ENCODE measurements at places on chromosomes 11 and 22. TPM values are rescaled to one million over a fixed set of nuclear protein-coding genes. Genes with fewer than 3 reads are reported as not detected.

TCN2 gene
- 152 TPM for total RNA-seq

PLAAT2 gene
- total RNA-seq: 13.2 TPM

INCENP gene
- total RNA-seq: 120 TPM

GRCh38 chr11:22444076-22444475 is 105.9 kb downstream of the SLC17A6 start:
- H3K4me3 ChIP-seq: no peak overlapping the region
- H3K27ac ChIP-seq: no peak overlapping the region

GRCh38 chr22:36334081-36334820 is 53.5 kb downstream of the MYH9 start:
- no peaks in the 10 kb centered on the region for H3K27me3 ChIP-seq
- H3K27ac ChIP-seq: peak overlapping the region; percentile 91
- no peaks in the 10 kb centered on the region for H3K36me3 ChIP-seq
- H3K4me1 ChIP-seq: peaks cover 64% of the 10 kb centered on the region
- peak; percentile 57 for DNase-seq

DNA sequence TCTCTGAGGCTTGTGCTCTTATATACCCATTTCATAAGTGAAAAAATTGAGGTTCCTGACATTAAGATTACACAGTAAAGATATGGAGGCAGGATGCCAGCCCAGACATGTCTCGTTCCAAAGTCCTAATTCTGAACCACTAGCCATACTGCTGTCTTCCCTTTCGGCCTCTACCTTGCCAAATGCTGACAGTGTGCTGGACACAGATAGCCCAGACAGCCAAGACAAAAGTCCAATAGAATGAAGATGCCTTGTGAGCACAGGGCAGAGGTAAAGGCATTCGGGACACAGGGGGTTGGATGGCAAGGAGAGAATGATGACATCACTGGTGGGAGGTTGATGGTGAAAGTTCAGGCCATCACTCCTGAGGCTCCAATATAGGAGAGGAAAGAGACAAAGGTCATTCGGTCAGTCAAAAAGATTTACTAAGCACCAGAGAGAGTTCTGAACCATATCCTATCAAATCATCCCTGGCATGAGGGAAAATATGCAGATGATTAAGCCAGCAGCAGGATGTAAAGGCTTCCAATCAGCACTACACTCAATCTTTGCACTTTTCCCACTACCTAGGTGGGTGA is 174.0 kb upstream of the MTMR2 start:
- peaks cover 31% of the 10 kb centered on the region for H3K4me1 ChIP-seq
- no peaks in the 10 kb centered on the region for H3K27me3 ChIP-seq
- no peak overlapping the region for H3K27ac ChIP-seq
- H3K4me3 ChIP-seq: no peak overlapping the region

DNA sequence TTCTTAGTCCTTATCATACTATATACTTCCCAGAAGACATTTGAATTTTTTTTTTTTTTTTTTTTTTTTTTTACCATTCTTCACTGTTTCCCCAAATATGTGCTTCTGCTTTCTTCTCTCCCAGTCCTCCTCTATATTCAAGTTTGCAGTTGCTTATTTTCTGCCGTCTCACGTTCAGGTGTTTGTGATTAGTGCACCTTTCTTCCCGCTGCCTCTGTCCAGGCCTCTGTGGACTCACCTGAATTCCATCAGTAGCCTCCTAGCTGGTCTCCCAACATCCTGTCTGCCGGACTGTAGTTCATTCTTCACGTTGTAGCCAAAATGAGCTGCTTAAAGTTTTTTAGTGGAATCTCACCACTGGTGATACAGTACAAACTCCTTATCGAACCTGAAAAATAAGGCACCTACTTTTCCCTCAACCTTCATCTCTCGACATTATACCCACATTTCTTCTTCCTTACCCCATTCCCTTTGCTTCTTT is 795 bp upstream of the MSANTD4 start:
- peak overlapping the region; percentile 72 for H3K4me3 ChIP-seq
- H3K27me3 ChIP-seq: no peaks in the 10 kb centered on the region
- H3K27ac ChIP-seq: peak overlapping the region; percentile 73
- H3K4me1 ChIP-seq: peaks cover 9% of the 10 kb centered on the region
- no peaks in the 10 kb centered on the region for H3K36me3 ChIP-seq

DNA sequence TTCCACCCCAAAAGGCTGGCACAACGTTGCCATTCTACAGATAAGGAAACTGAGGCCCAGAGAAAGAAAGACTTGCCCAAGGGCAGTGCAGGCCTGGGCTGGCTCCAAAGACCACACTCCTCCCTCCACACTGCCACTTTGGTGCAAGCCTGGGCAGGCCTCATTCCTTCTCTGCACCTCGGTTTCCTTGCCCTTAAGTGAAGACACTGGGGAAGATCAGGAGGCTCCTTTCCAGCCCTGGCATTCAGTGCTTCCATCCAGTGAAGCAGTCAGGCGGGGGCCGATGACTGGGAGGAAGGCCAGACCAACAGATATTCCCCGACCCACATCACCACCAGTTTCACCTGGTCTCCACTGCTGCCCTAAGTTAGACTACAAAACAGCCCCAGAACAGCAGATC is 18.3 kb upstream of the TCF20 start:
- DNase-seq: no peak
- no peaks in the 10 kb centered on the region for H3K36me3 ChIP-seq
- no peak overlapping the region for H3K27ac ChIP-seq
- peaks cover 32% of the 10 kb centered on the region for H3K4me1 ChIP-seq
- no peaks in the 10 kb centered on the region for H3K27me3 ChIP-seq

GRCh38 chr22:43980996-43981395 is 25.8 kb downstream of the SAMM50 start:
- no peaks in the 10 kb centered on the region for H3K27me3 ChIP-seq
- no peak overlapping the region for H3K27ac ChIP-seq
- no peak for DNase-seq
- no peak overlapping the region for H3K4me3 ChIP-seq

GRCh38 chr11:61091373-61092279 is 10.7 kb upstream of the CD5 start:
- peak overlapping the region; percentile 43 for H3K27ac ChIP-seq
- H3K4me1 ChIP-seq: no peaks in the 10 kb centered on the region
- no peaks in the 10 kb centered on the region for H3K27me3 ChIP-seq
- H3K4me3 ChIP-seq: no peak overlapping the region
- DNase-seq: peak; percentile 41
- no peaks in the 10 kb centered on the region for H3K36me3 ChIP-seq

GRCh38 chr11:35305670-35306382 is 113.5 kb downstream of the SLC1A2 start:
- no peaks in the 10 kb centered on the region for H3K36me3 ChIP-seq
- no peaks in the 10 kb centered on the region for H3K27me3 ChIP-seq
- H3K27ac ChIP-seq: no peak overlapping the region
- no peaks in the 10 kb centered on the region for H3K4me1 ChIP-seq

- no peaks in the 10 kb centered on the region for H3K27me3 ChIP-seq
- H3K27ac ChIP-seq: peak overlapping the region; percentile 57
- no peaks in the 10 kb centered on the region for H3K4me1 ChIP-seq
Measured at GRCh38 chr11:128323381-128323780, 264.0 kb downstream of the ETS1 start.

DNA sequence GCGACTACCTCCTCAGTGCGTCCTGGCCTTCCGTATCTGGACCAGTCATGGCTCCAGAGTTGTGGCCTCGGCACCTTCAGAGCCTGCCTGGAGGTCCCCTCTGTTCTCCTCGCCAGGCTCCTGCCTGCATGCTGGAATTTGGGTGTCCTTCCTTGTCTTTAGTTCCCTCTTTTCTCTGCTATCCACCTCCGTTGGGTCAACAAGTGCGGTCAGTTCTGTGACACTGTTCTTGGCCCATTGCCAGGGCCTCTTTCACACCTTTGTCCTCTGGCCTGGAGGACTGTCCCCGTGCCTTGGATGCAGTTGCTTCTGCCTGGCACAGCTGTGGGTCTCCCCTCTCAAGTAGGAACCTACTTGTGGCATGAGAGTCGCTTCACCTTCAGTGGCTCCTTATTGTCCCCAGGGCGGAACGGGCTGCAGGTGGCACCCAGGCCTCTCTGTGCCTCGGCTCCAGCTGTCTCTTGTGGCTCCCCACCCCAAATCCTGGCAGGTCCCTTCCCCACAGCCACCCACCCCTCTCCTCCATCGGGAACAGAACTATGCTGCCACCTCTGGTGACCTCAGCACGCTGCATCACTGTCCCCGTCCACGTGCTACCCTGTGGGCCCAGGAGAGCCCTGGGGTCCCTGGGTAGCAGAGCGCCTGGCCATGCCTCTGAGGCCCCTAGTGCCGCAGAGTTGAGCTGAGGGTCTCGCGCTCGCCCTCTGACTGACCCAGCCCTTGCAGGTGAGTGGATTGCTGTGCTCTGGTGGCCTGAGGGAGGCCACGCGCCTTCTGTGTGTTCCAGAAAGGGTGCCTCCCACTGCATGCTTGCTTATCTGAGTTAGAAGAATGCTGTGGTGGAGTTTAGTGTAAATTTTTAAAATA is 4.7 kb downstream of the DGCR8 start:
- peaks cover 40% of the 10 kb centered on the region for H3K4me1 ChIP-seq
- H3K4me3 ChIP-seq: no peak overlapping the region
- no peaks in the 10 kb centered on the region for H3K36me3 ChIP-seq
- peak; percentile 44 for DNase-seq
- no peaks in the 10 kb centered on the region for H3K27me3 ChIP-seq

DNA sequence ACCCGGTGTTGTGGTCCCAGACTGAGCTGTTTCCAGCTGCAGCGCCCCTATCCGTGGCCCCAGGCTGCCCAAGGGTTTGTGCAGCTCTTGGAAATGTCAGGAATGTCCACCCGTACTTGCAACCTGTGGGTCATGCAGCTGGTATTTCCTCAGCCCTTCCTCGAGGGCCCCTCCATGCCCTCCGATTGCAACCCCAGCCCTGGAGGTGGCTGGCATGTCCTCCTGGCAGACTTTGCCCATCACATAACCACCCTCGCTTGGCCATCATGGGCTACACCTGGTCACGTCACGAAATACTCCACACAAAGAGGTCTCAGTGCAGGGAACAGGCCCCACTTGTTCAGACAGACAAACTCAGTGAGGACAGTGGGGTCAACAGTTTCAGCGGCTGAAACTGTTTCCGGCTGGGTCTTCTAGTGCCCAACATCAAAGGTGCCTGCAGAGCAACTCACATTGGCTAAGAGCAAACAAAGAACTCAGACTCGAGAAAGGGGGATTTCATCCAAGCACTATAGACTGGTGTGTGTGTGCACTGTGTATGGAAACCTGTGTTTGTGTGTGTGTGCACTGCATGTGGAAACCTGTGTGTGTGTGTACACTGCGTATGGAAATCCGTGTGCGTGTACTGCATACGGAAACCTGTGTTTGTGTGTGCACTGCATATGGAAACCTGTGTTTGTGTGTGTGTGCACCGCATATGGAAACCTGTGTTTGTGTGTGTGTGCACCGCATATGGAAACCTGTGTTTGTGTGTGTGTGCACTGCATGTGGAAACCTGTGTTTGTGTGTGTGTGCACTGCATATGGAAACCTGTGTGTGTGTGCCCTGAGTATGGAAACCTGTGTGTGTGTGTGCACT is 72.8 kb upstream of the CCND1 start:
- no peak for DNase-seq
- H3K4me1 ChIP-seq: no peaks in the 10 kb centered on the region
- no peaks in the 10 kb centered on the region for H3K36me3 ChIP-seq
- H3K27ac ChIP-seq: no peak overlapping the region

DNA sequence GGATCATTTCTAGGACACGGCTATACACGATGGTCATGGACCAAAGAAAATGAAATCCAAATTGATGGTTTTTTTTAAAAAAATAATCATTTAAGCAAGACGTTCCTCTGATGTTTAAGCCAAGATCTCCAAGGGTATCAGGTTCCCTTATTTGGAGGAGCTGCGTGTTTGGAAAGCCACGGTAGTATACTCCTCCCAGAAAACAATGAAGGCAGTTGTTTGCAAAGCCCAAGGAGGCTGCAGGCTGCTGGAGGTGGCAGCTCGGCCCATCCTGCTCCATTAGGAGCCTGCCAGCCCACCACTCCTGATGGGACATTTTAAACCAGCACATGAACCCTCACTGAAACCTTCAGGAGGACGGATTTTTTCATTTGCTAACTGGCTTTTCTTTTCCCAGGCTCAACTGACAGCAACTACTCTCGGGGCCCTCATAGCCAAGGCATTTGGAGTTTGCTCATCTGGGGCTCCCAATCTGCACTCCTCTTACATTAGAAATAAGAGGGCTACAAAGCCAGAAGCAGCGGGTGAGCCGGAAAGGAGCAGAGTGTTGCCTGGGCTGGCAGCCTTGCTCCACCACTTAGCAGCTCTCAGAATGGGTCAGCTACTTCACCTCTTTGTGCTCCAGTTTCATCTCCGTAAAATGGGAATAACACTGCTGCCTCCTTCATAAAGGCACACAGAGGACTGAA is 58.4 kb downstream of the ABTB2 start:
- H3K4me1 ChIP-seq: no peaks in the 10 kb centered on the region
- H3K4me3 ChIP-seq: no peak overlapping the region
- no peaks in the 10 kb centered on the region for H3K36me3 ChIP-seq
- H3K27ac ChIP-seq: no peak overlapping the region
- DNase-seq: no peak
- H3K27me3 ChIP-seq: no peaks in the 10 kb centered on the region

GRCh38 chr22:49883294-49883640 is 29.6 kb downstream of the ZBED4 start:
- no peak for DNase-seq
- H3K4me3 ChIP-seq: no peak overlapping the region
- H3K27me3 ChIP-seq: no peaks in the 10 kb centered on the region
- H3K36me3 ChIP-seq: peaks cover 31% of the 10 kb centered on the region
- H3K4me1 ChIP-seq: no peaks in the 10 kb centered on the region

DNA sequence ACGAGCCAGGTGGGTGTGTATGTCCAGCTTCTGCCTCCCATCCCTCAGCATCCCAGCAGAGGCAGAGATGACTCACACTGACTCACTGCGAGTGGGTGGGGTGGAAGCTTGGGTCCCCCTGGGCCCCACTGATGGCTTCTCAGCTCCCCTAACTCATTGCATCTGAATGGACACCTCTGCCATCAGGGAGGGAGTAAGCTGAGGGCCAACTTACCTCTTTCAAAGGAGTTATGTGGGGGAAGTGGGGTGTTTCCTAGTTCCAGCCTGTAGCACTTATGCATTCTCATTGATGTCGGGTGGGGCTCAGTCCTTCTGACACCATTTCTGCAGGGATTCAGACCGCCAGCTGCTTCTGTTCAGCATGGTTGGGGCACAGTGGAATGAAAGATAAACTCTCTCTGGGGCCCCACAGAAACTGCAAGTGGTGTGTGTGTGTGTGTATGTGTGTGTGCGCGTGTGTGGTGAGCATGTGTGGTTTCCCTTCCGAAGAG is 1425.8 kb downstream of the TBC1D22A start:
- no peaks in the 10 kb centered on the region for H3K27me3 ChIP-seq
- no peaks in the 10 kb centered on the region for H3K4me1 ChIP-seq
- H3K27ac ChIP-seq: no peak overlapping the region
- no peak for DNase-seq

DNA sequence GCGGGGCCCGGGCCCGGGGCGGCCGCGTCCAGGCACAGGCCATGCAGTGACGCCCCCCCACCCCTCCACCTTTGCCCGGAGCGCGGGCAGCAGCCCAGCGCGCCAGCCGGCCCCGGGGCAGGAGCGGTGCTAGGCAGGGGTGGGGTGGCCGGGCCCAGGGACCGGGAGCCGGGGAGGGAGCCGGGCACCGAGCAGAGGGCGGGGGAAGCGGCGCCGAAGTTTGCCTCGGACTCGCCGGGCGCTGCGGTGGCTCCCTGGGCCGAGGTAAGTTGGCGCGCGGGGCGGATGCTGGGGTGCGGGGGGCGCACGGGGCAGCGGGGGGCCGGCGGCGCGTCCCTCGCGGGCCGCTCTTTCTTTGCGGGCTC is 332 bp downstream of the TEAD1 start:
- no peaks in the 10 kb centered on the region for H3K27me3 ChIP-seq
- peak overlapping the region; percentile 49 for H3K4me3 ChIP-seq
- peak overlapping the region; percentile 78 for H3K27ac ChIP-seq
- no peak for DNase-seq
- no peaks in the 10 kb centered on the region for H3K4me1 ChIP-seq
